ENCODE measurements at places on chromosomes 7 and 10.

DNA sequence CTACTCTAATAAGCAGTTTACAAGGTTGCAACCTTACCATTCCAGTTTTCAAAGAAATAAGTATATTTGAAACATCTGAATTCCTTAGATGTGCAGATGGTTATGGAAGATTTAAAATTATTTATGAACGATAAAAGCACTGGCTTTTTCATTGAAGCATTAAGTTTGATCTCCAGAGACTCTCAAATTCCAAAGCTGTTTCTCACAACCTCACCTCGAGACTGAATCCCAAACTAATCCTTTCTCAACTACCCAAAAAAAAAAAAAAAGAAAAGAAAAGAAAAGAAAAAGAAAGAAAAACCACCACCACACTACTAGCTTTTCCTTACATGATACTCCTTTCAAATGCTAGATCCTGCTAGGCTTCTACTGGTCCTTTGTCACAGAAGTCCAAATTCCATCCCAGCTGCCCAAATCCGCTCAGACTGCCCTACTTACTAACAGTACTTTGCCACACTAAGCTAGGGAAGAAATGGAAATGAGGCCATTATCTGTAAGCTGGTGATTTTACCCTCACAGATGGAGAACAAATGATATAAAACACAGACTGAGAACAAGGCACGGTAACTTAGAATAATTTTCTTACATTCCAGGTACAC lies 100.6 kb upstream of the CDK1 start:
- no peak for DNase-seq

DNA sequence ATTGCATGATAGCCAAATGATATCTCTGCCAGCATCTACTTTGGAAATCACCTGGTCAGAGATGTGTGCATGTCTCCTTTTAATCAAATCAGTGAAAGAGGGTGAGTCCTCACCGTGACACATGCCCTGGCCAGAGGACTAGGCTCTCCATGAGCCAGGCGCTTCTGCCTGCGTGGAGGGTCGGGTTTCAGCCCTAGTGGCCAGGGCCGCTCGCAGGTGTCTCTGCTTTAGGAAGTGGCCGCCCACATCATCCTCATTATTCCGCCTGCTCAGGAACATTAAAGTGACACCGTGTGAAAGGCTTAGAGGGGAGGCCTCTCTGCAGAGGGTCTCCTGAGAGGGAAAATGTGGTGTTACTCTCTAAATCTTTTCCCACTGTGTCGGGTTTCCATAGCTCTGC lies 173.6 kb upstream of the PRKCQ start:
- DNase-seq = no peak

- no peak for DNase-seq
Observed at GRCh38 chr10:103139803-103140202, 53.3 kb downstream of the NT5C2 start.

GRCh38 chr10:85318809-85319807 lies 990.7 kb downstream of the CCSER2 start:
- DNase-seq = no peak

- no peak for DNase-seq
Observed at GRCh38 chr10:26858707-26859034, 2.1 kb downstream of the ABI1 start.

DNA sequence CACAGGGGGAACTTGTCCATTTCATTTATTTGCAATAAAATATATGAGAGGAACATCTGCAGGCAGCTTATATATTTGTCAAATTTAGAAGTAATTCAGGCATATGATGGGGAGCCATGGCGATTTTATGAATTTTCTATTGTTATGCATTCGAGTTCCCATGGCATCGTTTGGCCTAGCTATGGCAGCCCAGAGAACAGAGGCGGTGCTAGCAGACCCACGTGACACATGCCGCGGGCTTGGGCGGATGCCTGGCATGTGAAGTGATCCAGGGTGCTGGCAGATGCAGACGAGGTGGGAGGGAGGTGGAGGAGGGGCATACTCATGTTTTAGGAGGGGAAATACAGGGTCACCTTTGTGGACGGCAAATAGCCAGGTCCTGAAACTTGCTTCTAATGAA lies 560.0 kb upstream of the GALNT17 start:
- DNase-seq = no peak

- DNase-seq = no peak
Observed at GRCh38 chr10:36556468-36556867, 568.9 kb upstream of the ANKRD30A start.

GRCh38 chr7:155198901-155199845 lies 98.5 kb upstream of the INSIG1 start:
- no peak for DNase-seq

GRCh38 chr10:5045095-5045494 lies 41.4 kb upstream of the AKR1C2 start:
- no peak for DNase-seq

DNA sequence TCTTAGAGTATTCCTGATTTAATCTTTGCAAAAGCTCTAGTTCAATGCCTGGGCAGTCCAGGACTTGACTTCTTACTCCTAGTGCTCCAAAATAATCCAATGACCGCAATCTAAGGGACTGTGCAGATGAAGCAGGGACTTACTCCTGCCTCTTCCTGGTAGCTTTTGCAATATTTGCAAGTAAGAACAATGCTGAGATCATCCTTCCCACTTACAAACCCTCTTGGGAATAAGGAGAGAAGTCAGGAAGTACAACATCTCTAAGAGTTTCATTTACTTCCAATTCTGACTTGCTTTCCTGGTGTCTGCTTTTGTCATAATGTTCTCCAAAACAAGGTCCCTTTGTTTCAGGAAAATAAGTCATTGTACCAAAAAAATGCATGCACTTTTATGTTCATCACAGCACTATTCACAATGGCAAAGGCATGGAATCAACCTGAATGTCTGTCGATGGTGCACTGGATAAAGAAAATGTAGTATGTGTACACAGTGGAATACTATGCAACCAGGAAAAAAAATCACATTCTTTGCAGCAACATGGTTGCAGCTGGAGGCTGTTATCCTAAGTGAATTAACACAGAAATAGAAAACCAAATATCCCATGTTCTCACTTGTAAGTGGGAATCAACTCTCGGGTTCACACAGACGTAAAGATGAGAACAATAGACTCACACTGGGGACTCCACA lies 7.1 kb upstream of the KCNMA1 start:
- DNase-seq = no peak

GRCh38 chr7:6162331-6162620 lies 110.1 kb downstream of the CYTH3 start:
- no peak for DNase-seq

All from activated CD4-positive, CD25-positive, alpha-beta regulatory T cell treated with anti-CD3 and anti-CD28 coated beads, Interleukin-2, amount 50 U/mL, for 72 hours (primary cell).